ENCODE measurements at places on chromosomes 1 and 21.

- no peak for DNase-seq
Measured at GRCh38 chr1:93710499-93711453, 29.1 kb upstream of the BCAR3 start.

DNA sequence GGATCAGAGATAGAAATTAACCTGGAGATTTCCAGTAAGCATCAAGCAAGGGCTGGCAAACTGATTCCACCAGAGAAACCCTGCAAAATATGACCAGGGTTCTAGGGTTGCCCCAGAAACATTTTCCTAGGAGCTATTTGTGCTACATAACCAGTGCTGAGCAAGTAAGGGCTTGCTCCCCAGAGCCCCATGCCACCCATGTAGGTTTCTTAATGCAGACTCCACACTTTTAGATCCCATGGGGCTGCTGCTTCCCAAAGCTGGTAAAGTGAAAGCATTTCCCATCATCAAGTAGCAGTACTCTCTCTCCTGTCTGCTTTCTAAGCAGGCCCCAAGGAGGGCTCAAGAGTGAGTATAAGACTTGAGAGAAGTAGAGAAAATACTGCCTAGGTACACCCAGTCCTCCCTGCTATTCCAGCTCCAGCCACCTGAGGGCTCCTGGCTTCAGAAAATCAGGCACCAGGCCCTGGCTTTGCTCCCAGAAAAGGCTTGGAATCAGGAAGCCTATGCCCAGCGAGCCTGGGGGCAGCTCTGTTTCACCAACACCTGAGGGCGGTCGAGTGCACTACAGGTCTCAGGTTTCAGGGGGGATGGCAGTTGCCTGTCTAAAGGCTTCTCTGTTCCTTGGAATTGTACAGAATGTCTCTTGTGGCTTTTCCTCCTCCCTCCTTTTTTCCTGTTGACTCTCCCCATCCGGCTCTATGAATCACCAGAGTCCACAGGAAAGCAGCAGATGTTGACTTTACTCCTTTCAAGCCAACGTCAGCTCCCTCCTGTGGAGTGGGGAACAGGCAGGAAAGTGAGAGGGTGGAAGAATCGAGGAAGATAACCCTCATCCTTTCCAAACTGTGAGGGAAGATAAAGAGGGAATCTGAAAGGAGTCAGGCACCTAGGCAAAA lies 6.2 kb upstream of the ANKRD35 start:
- DNase-seq = peak; percentile 23

GRCh38 chr1:170310014-170310405 lies 164.3 kb downstream of the NTMT2 start:
- DNase-seq = no peak

DNA sequence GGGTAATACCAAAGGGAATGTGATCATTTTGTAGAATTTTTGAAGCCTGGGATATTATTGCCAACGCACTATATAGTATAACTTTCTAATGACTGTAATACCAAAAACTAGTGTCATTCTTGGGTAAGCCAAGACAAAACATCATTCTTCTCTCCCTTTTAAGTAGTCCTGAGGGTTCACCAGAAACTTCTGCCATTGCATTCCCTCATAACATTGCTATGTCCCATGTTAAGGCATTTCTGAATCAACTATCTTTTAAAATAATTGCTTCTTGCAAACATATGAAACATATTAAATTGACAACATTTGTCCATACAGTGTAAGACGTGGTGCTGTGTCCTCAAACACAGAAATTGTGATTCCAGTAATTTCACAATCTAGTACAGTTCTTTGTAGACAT lies 29.9 kb upstream of the C1orf21 start:
- DNase-seq = no peak

DNA sequence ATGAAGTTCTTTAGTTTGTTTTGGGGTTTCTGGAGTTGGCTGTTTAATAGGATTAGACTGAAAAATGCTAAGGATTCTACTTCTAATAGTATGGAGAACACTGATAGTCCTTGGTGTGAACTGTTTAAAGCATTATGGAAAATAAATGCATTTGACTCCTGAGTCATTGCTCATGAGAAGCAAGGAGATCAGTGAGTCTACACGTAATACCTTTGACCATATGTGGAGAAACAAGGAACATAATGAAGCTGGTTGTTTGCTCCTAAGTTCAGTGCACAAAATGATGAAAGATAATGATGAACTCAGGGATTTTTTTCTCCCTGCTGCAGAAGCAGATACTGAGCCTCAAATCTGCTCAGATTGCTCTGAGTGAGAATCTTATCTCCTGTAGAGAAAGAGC lies 158.9 kb upstream of the COL11A1 start:
- no peak for DNase-seq

GRCh38 chr1:21816602-21817302 lies 4.7 kb downstream of the LDLRAD2 start:
- no peak for DNase-seq

DNA sequence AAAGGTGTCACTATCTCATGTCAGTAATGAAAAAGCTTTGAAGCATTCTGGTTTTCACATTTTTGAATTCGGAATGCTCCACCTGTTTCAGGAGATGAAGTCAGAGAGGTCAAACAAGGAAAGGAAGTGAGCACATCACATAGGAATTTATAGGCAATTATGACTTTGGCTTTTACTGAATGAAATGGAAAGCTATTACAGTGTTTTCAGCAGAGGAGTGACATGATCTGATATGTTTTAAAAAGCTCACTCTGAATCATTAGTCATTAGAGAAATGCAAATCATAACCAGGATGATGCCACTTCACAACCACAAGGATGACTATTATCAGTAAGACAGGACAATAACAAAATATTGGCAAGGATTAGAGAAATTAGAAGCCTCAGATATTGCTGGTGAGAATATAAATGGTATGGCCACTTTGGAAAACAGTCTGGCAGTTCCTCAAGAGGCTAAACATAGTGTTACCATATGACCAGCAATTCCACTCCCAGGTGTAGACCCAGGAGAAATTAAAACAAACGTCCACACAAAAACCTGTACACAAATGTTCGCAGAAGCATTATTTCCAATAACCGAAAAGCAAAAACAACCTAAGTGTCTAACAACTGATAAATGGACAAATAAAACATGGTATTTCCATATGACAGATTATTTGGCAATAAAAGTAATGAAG lies 7.5 kb downstream of the TAF1A start:
- no peak for DNase-seq

DNA sequence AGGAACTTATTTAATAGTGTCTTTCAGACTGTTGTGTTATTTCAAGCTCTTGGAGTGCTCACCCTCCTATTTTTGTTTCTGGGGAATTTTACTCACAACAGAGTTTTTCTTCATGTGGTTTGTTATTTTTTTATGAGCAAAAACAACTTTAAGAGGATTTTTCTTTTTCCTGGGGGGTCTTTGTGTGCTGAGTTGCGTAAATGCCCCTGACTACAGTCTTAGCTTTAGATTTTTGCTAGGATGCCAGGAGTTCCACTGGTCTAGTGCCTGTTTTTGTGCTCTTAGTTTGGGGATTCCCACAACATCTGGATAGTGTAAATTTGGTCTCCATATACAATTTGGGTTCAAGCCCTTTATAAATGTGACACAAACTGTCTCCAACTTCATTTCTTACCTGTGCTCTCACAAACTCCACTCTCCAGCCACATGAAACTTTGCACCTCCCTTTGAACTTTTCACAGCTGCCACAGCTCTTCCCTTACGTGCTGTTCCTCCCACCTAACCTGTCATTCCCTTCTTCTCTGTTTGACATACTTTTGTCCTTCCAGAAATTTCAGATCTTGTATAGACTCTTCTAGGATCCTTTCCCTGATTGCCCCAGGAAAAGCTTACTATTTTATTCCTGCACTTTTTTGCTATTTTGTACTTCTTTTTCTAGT lies 180.2 kb downstream of the CRB1 start:
- no peak for DNase-seq

DNA sequence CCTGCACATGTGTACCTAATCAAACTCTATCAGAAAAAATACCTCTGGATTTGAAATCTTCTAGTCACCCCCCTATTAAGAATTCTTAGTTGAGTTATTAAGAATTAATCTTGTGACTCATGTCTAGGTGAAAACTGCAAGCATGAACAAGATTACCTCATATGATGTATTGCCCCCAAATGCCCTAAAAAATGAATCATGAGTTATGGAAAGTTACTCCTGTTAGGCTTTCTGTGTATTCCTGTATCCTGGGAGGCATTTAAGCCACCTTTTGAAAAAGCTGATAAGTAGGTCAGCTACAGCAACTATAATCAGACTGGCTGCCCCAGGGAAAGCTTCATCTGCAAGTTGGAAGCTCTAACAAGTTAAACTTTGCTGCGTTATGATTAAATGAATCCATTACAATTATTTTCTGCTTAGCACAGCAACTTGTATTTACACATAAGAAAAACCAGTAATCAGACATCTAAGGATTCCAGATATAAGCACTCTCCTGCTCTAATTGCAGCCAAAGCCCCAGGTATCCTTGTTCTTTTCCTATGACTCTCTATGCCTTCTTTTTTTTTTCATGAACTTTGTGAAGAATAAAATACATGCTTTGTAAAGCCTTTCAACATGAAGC lies 147.7 kb downstream of the NTPCR start:
- no peak for DNase-seq

DNA sequence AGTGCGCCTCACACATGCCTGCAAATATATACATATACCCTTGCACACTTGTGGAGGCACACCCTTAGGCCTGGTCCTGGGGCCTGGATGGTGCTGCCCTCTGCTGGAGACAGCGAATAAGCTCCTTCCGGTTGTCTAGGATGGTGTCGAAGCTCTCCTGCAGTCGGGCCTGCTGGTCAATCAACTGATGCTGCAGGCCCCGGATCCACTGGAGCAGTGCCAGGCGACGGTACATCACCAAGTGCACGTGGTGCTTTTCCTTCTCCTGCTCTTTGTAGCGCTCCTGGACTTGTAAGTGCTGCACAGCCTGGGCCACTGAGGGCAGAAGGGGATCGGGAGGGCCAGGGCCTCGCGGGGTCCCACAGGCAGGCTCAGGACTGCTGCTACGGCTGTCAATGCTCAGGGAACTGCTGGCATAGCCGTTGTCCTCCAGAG lies 3.1 kb downstream of the C1orf216 start:
- DNase-seq = peak; percentile 62

DNA sequence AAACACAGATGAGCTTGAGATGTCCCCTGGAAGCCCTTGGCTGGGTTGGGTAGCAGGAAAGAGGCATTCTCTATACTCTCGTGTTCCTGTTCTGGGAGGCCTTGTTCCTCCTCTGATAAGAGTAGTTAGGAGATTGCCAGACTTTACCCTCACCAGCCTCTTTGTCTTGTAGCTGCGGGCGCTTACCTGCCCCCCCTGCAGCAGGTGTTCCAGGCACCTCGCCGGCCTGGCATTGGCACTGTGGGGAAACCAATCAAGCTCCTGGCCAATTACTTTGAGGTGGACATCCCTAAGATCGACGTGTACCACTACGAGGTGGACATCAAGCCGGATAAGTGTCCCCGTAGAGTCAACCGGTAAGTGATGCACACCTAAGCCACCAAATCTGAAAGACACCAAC lies 5.2 kb downstream of the AGO1 start:
- no peak for DNase-seq

DNA sequence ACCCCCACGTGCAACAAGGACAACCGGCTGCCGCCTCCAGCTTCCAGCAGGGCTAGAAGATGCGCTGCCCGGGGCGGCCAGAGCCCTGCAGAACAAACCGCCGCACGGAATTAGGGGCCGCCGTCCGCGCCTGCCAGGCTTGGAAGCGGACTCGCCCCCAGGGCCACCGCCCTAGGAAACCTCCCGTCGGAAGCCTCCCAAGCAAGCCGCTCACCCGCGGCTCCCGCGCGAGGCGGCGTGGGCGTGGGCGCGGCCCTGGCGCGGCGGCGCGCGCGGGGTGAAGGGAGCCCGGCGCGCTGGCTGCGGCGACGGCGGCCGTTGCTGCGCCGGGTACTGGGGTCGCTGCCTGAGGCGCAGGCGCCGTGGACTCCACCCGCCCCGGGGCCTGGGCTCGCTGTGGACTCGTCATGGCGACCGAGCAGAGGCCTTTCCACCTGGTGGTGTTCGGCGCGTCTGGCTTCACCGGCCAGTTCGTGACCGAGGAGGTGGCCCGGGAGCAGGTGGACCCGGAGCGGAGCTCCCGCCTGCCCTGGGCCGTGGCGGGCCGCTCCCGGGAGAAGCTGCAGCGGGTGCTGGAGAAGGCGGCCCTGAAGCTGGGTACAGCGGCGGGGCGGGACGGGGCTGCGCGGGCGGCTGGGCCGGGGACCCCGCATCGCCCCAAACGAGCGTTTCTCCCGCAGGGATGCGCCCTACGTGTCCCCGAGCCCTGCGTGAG lies at the start of gene SCCPDH:
Gene SCCPDH, plus strand, starts transcription at position 394 of the 715 bp plus-strand sequence. Its CDS starts 14 bp downstream, at position 408.
- peak; percentile 20 for DNase-seq

DNA sequence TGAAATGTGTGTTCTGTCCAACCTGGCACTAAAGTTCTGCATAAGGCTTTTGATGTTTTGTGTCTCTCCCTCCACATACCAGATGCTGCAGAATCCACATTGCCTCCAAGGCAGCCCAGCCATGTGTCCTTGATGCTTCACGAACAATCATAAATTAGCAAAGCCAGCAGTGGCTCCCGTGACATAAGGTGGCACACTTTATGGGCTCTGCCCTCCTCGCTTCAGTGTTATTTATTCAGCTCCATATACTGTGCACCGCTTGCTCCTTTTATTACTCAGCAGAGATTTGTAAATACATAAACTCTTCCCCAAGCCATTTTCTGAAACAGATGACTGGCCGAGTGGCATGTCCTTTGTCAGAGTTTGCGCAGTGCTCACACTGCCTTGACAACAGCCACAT lies 112.8 kb upstream of the SLC35F3 start:
- DNase-seq = no peak

GRCh38 chr1:88350648-88351047 lies 333.4 kb upstream of the PKN2 start:
- no peak for DNase-seq

DNA sequence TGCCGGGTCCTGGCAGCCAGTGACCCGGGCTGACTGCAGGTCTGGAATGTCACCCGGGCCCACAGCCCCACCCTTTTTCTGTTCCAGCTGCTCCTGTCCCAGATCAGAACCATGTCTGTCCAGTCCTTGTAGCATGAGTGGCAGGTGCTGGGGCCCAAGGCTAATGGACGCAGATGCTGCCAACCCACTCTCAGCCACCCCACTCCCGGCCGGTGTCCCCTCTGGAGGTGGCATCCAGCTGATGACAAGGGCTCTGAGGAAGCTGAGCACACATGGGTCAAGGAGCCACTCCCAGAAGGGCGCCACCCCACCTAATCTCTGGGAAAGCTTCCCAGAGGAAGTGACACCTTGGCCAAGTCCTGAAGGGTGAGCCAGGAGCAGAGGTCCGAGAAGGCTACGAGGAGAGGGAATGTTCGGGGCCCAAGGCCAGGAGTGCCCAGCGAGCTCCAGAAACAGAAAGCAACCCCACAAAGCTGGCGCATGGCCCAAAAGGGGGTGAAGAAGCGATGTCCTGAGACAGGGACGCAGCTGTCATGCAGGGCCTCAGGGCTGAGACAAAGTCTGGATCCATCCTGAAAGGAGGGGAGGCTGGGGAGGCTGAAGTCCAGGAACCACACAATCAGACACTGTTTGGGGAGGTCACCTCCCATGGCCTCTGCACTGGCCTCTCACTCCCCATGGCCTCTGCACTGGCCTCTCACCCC lies 39.5 kb downstream of the ACOT7 start:
- DNase-seq = no peak

All from activated T-helper 1 cell treated with Interleukin-2 at 50 U/mL for 16 hours (primary cell).